ENCODE measurements at places on chromosomes 5 and 9. TPM values are rescaled to one million over a fixed set of nuclear protein-coding genes. Genes with fewer than 3 reads are reported as not detected.

LECT2 gene
- total RNA-seq, result not detected

DNA sequence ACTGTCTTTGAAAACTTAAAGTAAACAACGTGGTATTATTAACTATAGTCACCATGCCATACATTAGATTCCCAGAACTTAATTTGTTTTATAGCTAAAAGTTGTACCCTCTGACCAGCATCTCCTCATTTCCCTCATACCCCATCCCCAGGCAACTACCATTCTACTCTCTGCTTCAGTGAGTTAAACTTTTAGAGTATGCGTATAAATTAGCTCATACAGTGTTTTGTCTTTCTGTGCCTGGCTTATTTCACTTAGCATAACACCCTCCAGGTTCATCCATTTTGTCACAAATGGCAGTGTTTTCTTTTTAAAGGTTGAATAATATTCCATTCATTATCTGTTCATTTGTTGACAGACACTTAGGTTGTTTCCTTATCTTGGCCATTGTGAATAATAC, 14.2 kb downstream of the COMMD10 start:
- no peak for ATAC-seq

- ATAC-seq, result no peak
Observed at GRCh38 chr9:12765088-12765798, 9.6 kb upstream of the LURAP1L start.

DNA sequence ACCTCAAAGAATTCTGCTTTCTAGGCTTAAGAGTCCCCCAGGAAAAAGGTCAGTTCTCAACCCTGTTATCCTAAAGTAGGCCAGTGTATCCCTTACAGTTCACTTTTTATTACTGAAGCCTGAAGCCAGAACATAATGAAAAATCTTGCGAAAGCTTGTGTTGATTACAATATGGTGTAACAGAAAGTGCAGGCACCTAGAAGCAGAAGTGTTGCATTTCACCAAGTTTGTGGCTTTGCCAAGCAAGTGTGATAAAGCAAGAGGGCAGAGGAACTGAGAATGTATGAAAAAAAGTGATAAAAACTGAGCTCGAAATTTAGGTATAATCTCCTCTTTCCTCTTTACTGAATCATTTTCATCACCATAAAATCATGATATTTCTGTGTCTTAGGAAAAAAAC, 26.2 kb downstream of the AGTPBP1 start:
- ATAC-seq, result no peak

SLC6A7 gene
- total RNA-seq, result 0.15 TPM

C5orf52 gene
- not detected for total RNA-seq

DNA sequence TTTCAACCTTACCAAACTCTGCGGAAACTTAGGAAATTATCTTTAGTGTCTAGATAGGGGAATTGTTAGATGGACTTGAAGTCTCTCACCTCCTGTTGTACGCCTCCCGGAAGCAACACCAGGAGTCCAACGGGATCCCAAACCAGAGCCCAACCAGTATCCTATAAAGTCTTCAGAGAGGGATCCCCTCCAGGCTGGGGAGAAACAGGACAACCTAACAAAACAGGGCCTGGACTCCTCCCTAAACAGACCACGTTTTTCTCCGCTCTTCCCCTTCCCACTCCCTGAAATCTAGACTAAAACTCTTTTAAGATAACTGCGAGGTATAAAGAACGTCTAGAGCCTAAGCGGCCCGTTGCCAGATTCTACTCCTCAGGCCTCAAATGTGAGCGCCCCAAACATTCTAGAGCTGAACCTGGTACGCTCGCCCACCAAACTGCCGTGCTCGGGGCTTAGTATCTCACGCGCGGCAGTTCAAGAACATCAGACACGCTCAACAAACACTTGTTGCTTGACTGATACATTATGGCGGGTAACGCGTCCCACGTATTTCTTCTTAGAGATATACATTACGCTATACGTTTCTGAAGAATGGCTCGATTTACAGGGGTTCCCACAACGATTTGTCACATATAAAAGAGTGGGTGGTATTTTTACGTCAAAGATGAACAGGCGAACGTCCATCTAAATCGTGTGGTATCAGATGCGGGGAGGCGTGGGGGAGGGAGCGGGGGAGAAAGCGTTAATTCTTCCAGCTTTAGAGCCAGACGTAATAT, 663 bp upstream of the SMIM27 start:
- ATAC-seq, result peak; percentile 5

GRCh38 chr5:931570-932145, 39.0 kb downstream of the TRIP13 start:
- no peak for ATAC-seq

THBS4 gene
- total RNA-seq, result 10.1 TPM

- ATAC-seq, result no peak
Observed at GRCh38 chr5:15791274-15791673, 291.3 kb downstream of the FBXL7 start.

C9 gene
- total RNA-seq, result 0.05 TPM

DNA sequence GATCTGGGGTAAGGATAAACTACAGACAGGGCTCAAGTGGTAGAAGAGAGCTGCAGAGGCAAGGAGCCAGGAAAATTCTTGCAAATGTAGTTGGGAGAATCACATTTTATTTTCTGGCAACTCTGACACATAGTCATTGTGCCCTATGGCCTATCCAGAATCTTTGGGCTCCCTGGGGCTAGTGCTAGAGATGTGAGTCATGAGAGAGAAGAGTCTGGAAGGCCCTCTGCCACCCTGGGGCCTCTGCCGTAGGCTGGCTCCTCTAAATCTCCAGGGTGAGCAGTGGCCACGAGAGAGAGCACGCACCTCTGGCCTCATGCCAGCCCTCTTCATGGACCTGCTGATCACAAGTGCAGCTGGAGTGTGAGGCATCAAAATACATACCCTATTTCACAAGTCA, 74.3 kb upstream of the SSBP2 start:
- ATAC-seq, result peak; percentile 36

DNA sequence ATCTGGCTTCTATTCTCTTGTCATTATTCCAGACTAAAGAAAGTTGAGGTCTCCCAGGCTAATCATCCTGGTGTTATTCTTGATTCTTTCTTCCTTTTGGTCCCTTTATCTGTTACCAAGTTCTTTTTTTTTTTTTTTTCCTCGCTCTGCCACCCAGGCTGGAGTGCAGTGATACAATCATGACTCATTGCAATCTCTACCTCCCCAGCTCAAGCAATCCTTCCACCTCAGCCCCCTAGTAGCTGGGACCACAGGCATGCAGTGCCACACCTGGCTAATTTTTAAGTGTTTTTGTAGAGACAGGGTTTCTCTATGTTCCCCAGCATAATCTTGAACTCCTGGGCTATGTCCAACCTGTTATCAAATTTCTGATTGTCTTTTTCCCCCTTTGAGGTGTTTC, 126.6 kb upstream of the DHFR start:
- ATAC-seq, result no peak

DNA sequence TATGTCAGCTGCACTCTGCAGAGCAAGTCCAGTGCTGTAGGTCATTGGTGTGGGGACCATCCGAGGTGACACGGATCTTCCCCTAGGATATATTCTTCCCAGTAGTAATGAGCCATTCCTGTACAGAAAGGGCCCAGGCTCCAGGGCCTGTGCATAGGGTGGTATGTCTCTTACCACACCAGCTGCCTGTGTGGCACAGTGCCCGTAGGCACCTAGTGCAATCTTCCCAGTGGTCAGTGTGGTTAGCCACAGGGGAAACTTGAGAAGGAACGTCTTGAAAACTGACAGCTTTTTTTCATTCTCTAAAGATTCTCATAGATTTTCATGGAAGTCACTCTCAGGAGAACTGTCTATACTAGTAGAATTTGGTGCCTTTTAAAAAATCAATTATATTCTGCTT, 39.8 kb downstream of the CYSTM1 start:
- no peak for ATAC-seq

PCDHB5 gene
- total RNA-seq, result 46.2 TPM

DNA sequence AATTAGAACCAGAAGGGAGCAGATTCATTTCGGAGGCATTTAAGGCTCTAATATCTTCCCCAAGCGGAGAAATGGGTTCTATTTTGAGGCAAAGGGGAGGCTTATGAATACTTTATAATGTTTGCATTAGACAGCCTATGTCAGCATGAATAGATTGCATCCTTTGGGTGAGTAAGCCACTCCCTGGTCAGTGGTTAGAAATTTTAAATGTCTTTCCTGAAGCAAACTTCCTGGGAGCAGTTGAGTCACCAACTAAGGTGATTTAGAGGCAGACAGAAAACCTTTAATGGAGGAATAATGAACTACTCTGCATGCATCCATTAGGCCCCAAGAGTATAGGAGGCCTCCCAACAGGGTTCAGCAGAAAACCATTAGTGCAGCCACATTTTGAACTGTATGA, 204.9 kb downstream of the ELAVL2 start:
- no peak for ATAC-seq

SIT1 gene
- 0.41 TPM for total RNA-seq

GRCh38 chr5:142357469-142358090, 32.8 kb upstream of the SPRY4 start:
- ATAC-seq, result no peak

DNA sequence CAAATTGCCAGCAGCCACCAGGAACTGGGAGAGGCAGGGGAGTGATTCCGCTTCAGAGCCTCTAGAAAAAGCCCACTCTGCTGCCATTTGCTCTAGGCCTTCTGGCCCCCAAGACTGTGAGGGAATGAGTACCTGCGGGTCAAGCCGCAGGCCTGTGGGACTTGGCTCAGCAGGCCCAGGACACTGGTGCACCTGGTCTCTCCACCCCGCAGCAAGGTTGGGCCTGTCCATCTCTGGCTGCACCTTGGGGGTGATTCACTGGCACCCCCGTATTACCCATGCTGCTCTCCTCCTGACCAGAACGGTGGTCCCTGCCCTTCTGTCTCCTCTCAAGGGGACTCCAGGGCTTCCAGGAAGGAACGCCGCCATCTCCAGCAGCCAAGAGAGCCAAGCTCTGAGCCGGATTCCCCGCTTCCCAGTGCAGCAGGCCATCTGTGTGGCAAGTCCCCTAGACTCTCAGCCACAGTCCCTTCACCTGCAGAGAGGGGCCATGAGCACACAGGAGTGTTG, 78.4 kb upstream of the OLFM1 start:
- ATAC-seq, result no peak

TMED9 gene
- 79.3 TPM for total RNA-seq

DNA sequence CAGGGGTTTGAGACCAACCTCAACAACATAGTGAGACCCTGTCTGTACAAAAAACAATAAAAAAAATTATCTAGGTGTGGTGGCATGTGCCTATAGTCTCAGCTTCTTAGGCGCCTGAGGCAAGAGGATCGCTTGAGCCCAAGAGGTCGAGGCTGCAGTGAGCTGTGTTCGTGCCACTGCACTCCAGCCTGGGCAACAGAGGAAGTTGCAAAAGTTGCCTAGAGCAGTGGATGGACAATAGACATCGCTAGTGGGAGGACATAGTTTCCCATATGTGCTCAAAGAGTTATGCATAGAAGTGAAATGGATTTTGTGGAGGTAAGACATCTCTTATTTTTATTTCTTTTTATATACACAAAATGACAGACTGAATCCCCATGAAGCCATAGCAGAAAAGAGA, 19.0 kb downstream of the HNRNPK start:
- no peak for ATAC-seq

DNA sequence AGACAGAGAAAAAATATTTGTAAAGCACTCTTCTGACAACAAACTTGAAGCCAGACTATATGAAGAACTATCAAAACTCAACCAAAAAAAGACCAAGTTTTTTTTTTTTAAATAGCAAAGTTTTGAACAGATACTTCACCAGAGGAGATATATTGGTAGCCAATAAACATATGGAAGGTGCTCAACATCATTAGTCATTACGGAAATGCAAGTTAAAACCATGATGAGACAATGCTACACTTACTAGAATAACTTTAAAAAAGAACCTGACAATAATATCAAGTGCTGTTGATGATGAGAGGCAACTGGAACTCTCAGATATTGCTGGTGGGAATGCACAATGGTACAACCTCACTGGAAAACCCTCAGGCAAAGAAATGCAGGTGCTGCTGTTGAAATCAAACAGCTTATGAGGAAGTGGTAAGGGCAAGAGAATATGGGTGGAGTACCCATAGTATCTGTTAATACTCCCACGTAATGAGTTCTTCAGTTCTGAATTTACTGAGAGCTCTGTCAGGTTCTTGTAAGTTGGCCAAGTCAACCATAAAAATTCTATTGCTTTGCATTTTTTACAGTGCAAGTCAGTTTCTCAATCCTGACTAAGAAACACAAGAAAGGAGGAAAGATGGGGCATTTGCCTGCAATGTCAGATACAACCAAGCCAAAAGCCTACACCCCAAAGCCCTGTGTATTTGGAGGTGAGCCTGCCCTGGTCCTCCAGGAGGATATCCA, 87.3 kb upstream of the GNAQ start:
- no peak for ATAC-seq

KCNT1 gene
- 0.25 TPM for total RNA-seq

DNA sequence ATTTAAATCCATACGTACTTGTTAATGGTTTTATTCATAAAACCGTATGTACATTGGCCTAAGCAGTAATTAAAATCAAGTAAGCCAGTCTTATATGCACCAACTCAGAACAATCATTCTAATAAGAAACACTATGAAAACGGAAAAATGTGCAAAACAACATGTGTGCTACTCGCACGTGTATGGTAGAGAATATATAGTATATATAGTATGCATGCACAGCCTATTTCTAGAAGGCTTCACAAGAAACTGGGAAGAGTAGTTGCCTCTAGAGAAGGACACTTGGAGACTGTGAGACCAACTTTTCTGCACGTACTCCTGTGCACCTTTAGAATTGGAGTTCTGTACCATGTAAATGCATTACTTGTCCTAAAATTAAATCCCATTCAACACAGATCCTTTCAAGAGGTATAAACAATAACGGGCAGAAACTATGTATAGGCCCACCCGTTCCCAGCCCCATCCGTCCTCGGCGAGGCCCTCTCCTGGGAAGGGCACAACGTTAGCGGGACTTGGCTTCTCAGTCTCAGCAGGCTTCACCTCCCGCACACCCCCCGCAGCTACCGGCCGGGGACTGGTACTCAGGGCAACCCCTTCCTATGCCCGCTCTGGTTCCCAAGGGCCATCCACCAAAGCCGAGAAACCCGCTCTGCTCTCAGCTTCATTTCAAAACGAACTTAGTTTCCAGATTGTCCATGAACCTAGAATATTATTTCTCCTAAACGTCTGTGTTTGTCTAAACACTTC, 2.0 kb downstream of the CDC14B start:
- ATAC-seq, result no peak

DNA sequence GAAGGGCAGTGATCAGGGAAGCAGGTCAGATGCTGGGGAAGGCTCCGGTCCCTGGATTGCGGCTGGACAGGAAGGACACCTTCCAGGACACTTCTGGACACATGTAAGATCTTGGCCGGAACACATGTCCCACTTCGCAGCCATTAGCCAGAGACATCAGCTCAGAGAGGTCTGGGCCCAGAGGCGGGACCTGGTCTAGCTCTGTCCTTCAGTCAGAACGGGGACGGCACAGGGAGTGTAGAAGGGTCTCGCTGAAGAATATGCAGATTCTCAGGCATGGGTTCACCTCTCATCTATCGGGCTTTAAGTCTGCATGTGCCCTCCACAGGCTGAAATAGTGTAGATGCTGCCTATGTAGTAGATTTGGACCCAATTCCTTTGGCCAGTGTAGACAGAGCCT, 73.3 kb downstream of the NTNG2 start:
- ATAC-seq, result no peak

- ATAC-seq, result peak; percentile 55
Observed at GRCh38 chr5:1737790-1738405, 61.7 kb downstream of the MRPL36 start.
